HuH-7.5 (cell line): ENCODE measurements at places on chromosomes 7 and 10.

DNA sequence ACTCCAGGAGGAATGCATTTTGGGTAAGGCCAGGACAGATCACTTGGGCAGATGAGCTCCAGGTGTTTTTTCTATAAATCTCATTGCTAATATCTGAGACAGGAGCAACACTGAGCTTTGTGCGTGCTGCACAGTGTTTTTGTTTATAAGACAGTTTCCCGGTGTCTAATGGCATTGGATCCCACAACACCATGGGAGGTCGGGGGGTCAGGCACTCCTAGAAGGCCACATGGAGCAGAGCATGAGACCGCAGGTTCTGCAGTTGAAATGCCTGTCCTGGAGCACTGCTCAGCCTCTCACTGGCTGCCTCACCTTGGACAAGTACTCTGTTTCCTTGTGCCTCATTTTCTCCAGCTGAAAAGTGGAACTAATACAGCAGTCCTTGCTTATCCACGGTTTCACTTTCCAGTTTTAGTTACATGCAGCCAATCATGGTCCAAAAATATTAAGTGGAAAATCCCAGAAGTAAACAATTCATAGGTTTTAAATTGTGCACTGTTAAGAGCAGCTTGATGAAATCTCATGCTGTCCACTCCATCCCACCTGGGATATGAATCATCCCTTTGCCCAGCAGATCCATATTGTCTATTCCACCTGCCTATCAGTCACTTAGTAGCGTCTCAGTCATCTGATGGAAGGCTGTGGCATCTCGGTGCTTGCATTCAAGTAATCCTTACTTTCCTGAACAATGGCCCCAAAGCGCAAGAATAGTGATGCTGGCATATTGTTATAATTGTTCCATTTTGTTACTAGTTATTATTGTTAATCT is 35.2 kb downstream of the ATXN7L1 start:
- no peak for DNase-seq

- peak; percentile 47 for DNase-seq
These were observed 80.7 kb upstream of the SEC61G start for GRCh38 chr7:54839575-54840213.

DNA sequence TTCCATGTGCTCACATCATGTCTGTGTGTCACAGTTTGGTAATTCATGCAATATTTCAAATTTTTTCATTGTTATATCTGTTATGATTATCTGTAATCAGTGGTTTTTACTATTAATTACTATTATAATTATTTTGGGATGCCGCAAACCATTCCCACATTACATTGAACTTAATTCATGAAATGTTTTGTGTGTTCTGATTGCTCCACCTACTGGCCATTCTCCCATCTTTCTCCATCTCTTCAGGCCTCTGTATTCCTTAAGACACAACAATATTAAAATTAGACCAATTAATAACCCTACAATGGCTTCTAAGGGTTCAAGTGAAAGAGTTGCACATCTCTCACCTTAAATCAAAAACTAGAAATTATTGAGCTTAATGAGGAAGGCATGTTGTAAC is 398.5 kb downstream of the PCDH15 start:
- no peak for DNase-seq

GRCh38 chr7:83562960-83563359 is 86.0 kb downstream of the SEMA3E start:
- no peak for DNase-seq

- no peak for DNase-seq
These were observed 208.3 kb downstream of the PRPF18 start for GRCh38 chr10:13794992-13795612.

DNA sequence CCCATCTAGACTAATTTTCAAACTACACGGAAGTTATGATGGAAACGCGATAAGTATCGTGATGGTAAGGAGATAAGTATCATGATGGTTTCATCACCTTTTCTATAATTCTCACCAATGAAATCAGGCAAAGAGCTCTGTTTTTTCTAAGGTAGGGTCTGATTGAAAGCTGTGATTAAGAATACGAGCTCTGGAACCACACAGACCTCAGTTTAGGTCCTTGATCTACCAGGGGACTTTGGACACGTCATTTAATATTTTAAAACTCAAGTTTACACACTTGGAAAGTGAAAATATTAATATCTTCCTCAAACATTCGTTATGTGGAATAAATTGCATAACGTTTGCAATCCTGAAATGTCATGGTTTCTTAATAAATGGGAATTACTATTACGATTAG is 538.2 kb upstream of the CELF2 start:
- no peak for DNase-seq

DNA sequence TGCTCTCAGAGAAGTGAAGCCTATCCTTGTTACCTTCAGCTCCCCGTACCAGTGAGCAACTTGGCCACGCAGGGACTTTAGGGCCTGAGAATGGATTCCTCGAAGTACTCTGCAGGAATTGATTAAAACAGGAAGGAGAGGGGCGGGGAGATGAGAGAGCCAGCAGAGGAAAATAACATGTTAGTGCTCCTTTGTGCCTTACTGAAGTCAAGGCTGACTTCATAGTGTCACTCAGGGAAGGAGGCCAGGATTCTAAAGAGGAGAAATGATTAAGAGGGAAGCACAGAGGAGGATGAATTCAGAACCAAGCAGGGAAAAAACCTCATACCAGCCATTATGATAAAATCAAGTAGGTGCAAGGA is 195.6 kb upstream of the RHOBTB1 start:
- DNase-seq, result no peak

- no peak for DNase-seq
These were observed 7.6 kb downstream of the ZNF511 start for GRCh38 chr10:133316266-133316665.

GRCh38 chr7:155426543-155427410 is 31.2 kb upstream of the EN2 start:
- DNase-seq, result no peak

- DNase-seq, result no peak
These were observed 66.7 kb downstream of the ARL4A start for GRCh38 chr7:12754179-12754578.

GRCh38 chr10:78540355-78541076 is 506.9 kb downstream of the RPS24 start:
- no peak for DNase-seq

DNA sequence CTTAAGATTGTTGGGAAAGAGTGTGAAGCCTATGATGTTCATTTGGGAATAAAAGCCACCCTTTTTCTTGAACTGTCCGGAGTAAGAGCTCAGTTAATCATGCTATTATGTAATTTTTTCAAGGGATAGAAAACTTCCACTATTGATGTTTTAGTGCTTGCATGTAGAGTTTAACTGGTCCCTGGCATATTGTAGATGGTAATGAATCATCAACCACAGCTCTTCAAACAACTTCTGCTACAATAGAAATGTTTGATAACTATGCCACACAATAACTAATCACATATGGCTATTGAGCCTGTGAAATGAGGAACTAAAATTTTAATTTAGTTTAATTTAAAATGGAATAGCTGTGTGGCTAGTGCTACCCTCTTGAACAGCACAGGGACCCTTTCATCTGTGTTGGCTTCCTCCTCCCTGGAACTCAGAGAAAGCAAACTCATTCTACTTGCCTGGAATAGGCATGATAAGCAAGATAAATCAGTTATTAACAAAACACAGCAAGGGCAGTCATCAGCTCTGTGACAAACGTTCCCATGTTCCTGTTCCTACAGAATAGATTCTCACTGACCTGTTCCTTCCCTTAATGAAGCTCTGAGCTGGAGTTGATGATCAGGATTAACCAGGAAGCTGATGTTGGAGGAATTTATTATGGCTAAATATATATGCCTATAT is 4.9 kb upstream of the SRI start:
- DNase-seq, result no peak

GRCh38 chr7:112157072-112157471 is 49.1 kb downstream of the DOCK4 start:
- no peak for DNase-seq

- no peak for DNase-seq
These were observed 14.4 kb upstream of the DPYSL4 start for GRCh38 chr10:132172091-132173066.

- DNase-seq, result no peak
These were observed 41.3 kb upstream of the MTURN start for GRCh38 chr7:30093420-30093952.

GRCh38 chr7:84949501-84949900 is 237.4 kb downstream of the SEMA3D start:
- DNase-seq, result no peak
